T1000 (cell line): ENCODE measurements at places on chromosomes 6 and 20.

GRCh38 chr6:138963531-138963930, 24.5 kb downstream of the REPS1 start:
- DNase-seq: no peak

- DNase-seq: no peak
These were observed 40.3 kb upstream of the ANGPT4 start for GRCh38 chr20:956330-956951.

- DNase-seq: no peak
These were observed 22.4 kb downstream of the TRMT6 start for GRCh38 chr20:5927749-5928462.

DNA sequence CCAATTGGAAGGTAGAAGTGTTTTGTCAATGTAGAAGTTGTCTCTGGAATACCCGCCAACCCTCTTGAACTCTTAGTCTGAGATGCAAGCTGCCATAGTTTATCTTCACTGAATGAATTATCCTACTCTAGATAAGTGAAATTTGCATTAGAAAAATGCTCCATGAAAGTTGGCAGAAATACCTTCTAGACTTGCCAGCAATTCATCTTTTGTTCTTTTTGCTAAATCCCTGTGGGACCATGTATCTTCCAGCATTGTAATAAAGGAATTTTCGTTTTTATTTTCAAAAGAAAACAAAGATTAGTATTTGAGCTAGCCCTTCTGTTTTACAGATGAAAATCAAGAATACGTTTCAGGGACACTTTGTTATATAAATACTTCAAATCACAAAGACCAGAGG, 244.2 kb downstream of the CBLN4 start:
- DNase-seq: no peak

- no peak for DNase-seq
These were observed 142.4 kb upstream of the TNFAIP3 start for GRCh38 chr6:137724495-137725211.

DNA sequence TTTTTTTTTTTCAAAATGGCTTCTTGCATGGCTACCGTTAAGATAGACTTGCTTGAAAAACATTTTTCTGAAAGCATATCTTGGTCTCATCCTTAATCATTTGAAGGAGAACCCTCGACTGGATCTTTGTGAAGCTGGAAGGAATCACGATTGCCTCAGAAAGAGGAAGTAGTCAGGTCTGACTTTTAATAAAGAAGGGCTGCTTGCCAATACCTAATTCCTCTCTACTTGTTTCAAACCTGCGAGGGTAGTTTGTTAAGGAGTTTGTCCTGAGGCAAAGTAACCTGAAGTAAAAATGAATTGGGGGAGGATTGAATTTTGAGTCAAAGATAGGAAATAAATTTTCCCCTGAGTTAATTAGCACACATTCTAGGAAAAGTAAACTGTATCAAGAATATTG, 288.1 kb upstream of the MAP3K7 start:
- DNase-seq: no peak

DNA sequence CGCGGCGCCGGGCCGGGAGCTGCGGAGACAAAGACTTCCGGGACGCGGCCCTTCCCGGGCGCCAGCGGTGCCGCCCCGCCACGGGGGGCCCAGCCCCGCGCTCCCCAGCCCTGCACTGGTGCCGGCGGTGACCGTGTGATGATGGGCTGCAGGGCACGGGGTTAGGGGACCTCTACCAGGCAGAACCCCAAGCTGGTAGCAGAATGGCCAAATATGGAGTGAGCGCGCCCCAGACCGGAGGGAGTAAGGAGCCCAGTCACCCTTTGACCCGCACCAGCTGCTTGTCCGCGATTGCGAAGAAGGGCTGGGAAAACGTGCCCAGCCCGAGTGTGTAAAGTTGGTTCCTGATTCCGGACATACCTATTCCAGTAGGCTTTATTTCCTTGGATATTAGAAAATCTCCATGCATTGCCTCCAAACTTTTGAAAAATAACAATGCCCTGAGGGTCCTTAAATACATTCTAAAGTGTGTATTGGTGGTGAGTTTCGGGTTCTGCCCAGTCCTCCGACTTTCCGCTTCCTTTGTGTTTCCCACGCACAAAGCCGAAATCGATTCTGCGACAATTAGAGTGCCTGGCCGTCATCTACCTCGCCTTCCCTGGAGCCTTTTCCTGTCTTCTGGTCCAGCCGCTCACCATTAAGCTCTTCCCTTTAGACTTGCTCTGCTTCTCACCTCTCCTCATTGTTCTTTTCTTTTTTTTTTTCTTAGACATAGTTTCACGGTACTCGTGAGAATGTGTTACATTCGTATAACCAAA, 1.1 kb downstream of the ABRACL start:
- DNase-seq: no peak

DNA sequence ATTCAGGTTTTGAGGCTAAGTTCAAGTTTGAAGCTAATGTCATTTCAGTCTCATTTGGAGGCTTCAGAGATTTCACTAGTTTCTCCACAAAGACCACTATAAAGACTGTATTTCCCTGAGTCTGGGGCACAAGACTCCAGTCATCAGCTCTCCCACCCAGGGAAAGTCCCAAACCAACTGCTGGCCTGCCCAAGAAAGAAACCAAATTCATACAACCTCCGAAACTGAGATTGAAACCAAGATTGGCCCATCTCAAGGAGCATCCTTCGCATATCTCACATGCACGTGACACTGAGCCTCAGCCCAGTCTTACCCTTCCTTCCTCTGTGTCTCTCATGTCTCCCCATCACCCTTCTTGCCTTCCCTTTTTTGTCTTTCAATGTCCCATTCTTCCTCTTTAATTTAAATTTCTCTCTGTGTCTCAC, 3.5 kb upstream of the LTA start:
- DNase-seq: no peak

GRCh38 chr6:54118117-54118516, 6.9 kb downstream of the MLIP start:
- DNase-seq: no peak

GRCh38 chr20:60540591-60540990, 582.4 kb downstream of the CDH26 start:
- DNase-seq: no peak

- no peak for DNase-seq
These were observed 29.4 kb upstream of the TPD52L1 start for GRCh38 chr6:125124049-125124669.

- DNase-seq: no peak
These were observed 677.3 kb upstream of the AGPAT4 start for GRCh38 chr6:161951126-161951525.

DNA sequence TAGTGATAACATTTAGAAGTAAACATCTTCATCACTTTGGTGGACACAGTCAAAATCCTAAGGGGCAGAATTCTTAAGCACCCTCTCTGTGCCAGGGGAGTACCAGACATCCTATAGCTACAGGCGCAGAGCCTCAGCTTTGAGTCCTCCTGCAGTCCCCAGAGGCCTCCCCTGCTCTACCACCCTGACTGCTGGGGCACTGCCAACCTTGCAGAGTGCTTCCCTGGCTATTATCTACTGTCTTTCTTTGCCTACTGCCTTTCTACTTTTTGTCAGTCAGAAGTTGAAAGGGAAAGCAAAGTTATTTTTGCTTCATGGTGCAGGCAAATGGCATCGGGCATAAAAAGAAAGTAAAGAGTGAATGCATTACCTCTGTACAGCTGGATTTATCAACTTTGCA, 80.1 kb downstream of the AIG1 start:
- no peak for DNase-seq

- no peak for DNase-seq
These were observed 116.2 kb downstream of the ZFP64 start for GRCh38 chr20:52075400-52075799.

DNA sequence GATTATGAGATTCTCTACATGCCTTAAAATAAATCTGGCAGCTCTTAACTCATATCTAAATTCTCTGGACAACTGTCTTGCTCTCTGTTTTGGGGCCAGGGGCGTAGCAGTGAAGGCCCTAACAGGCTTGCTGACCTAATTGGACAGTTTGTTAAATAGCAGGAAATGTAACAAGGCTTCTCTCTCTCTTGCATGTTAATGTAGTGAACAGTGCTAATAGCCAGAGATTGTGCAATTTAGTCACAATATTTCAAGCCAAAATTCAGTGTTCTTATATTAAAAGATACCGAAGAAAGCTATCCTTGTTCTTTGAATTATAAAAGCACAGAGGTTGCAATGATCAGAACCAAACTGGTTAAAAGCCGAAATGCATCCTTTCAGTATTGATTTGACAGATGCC, 3.0 kb downstream of the PPP1R3D start:
- DNase-seq: no peak

DNA sequence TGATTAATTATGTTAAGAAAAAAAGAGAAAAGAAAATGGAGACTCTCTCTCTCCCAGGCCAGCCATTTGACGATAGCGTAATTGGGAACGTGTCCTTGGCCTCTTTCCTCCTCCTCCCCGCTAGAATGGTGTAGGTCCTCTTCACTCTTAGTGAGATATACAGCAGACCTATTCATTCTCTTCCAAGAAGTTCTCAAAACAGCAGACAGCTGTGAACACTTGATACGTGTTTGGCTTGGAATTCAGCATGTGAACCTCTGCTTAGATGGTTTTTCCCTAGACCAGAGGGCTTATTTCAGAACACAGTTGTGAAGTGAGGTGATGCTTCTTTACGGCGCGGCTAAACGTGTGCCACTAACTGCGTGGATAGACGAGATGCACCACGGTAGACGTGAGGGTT, 32.6 kb upstream of the TULP4 start:
- DNase-seq: no peak

- no peak for DNase-seq
These were observed 370.2 kb upstream of the EPHA7 start for GRCh38 chr6:93789532-93789931.
